Brain (organoid and tissue), 16 donors: ENCODE measurements at places on chromosomes 1 and 21.

GRCh38 chr1:162666006-162666645, 33.9 kb downstream of the DDR2 start:
- no peak for DNase-seq

- DNase-seq = no peak
These were observed 64.4 kb upstream of the NEK2 start for GRCh38 chr1:211739671-211740411.

DNA sequence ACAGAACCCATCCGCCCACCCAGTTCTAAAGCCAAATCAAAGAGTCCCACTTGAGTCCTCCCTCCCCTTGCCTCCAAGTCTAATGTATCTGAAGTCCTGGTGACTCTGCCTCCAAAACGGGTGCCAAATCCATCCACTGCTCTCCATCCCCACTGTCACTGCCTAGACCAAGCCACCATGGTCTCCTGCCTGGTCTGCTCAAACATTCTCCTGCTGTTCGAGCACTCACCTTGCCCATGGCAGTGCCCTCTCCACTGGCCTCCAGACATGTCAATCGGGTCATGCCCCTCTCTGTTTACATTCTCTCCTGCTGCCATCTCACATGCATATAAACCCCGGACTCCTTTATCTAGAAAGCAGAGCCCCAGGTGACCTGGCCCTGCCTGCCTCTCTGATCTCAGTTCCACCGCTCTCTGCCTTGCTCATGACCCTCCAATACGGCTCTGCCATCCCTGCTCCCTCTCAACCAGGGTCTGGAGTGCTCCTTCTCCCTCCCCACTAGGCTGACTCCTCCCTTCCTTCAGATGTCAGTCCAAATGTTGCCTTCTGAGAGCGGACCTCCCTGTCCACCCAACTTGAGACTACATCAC, 32.1 kb upstream of the MX1 start:
- DNase-seq = no peak

- DNase-seq = no peak
These were observed 6.6 kb upstream of the STUM start for GRCh38 chr1:226541631-226542622.

GRCh38 chr21:40282912-40283886, 416.0 kb downstream of the PCP4 start:
- DNase-seq = peak; percentile 11

DNA sequence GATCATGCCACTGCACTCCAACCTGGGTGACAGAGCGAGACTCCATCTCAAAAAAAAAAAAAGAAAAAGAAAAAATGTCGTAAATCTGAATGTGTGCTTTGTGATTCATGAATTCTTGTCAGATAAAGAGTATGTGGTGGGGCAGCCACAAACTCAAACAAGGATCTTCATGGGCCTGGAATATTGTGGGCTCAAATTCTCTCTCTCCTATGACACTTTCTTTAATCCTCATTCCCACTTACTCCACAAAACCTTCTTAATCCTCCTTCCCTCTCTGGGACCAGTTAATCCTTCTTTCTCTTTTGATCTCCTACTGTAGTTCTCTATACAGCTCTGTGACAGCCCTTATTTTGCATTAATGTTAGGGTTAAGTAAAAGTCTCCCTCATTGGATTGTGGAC, 112.3 kb downstream of the AK5 start:
- no peak for DNase-seq

DNA sequence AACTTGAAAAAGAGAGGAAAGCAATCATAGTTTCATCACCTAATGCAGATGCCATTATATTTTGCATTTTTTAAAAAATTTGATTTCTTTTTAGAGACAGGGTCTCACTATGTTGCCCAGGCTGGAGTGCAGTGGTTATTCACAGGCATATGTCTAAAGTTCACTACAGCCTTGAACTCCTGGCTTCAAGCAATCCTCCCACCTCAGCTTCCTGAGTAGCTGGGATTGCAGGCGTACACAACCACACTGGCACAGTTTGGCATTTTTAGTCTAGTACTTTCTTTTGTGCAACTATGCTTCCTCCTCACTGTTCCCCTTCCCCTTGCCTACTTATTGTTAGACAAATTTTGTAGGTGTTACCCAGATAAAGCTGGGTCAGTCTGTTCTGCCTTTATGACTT, 18.0 kb downstream of the RHOU start:
- DNase-seq = no peak
